ENCODE measurements at places on chromosomes 1 and 21.

DNA sequence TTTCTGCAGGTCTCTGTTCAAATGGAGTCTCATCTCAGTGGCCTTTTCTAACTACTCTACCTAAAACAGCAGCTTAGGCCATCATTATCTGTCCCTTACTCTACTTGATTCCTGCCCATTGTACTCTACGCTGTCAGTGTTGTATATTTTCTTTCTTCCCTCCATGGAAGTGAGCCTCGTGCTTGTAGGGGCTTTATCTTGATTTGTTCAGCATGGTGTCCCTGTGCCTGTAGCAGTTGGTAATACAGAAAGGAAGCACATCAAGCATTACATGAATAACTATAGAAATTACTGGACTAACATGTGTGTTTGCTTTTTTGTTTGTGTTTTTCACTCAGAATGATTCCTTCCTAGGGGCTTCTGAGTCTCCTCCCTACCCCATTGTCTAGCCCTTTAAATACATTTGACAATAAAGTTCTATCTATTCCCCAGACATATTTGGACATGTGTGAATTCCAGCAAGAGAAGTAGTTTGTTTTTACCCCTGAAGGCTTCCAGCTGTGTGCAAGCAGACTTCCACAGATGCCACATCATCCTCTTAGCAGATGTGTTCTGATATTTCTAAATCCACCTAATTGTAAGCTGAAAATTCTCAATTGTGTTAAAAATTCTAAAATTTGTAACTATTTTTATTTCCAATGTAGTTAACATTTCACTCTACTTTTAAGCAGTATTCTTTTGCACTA, 40.3 kb downstream of the PRMT2 start:
- no peak for DNase-seq

DNA sequence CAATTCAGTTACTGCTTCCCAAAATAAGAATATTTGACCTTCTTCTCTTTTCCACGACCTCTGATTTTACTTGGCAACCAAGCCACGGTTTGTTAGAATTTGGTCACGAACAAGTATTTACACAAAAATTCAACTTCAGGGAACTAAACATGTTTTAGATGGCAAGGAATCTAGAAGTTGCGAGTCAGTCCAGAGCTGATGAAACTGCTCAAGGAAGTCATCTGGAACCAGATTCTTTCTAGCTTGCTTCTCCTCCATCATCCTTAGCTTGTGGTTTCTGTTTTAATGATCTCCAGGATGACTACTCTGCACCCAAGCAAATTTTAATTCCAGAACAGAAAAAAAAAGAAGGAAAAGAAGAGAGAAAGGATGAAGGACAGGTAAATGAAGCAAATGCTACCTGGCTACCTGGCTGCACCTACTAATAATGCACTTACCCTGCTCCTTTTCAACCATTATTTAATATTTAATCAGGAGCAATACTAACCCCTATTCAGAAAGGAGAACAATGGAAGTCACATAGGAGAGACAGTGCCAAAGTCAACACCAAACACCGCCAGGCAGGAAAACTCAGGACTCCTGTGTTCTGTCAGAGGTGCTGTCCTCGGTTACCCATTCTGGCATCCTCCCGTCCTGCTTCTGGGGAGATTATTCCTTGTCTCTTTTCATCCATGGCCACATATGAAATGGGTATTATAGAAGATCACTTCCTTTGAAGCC, 54.2 kb upstream of the RGS7 start:
- DNase-seq = no peak

DNA sequence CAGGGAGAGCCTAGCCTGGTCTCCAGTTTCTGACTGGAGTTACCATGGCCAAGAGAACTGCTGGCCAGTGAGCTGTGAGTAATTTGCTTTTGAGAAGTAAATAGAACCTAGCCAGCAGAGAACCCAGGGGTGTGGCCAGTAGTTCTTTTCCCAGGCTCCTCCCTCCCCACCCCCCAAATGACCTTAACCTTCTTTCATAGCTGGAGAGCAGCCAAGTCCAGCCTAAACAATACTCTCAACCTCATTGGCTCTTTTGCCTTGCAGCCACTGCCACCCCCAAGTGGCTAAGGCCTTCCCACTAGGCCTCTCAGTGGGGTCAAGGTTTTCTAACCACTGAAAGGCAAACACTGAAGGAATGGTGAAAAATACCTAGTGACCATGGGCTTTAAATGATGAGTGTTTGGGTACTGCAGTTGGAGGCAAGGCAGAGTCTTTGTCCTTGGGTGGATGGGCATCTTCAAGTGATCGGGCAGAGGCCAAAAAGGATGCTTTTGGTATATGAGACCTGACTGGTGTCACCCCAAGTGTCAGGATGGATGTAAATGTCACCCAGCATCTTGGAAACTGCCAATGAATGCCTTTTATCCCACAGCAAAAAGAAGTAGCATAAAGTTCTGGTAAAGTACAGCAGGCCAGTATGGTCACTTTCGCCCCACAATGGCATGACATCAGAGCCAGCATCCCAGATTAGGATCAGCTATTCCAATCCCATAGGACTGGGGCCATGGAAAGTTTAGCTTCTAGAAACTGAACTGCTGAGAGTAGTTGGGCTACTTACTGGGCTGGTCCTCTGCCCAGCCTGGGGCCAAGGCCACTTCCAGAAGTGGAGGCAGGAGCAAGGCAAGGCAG, 3.5 kb upstream of the PIGV start:
- DNase-seq = no peak

- DNase-seq = no peak
These were observed 5.1 kb upstream of the FOXJ3 start for GRCh38 chr1:42340093-42340492.

- no peak for DNase-seq
These were observed 5.5 kb downstream of the KLF18 start for GRCh38 chr1:44135886-44136285.

DNA sequence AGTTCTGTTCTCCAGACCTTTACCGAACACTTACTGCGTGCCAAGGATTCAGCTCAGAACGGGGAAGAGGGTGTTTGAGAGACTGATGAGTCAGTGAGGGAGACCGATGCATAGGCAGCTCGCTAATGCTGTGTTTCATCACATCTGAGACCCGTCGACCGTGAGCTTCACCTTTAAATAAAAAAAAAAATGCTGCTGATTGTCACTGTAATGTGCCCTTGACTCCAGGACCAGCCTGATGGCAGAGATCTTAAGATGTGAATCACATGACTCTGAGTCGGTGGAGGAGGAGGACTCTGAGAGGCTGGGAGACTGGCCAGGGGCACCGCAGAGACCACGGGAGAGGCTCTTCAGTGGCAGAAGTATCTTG, 28.8 kb downstream of the SPSB1 start:
- no peak for DNase-seq

DNA sequence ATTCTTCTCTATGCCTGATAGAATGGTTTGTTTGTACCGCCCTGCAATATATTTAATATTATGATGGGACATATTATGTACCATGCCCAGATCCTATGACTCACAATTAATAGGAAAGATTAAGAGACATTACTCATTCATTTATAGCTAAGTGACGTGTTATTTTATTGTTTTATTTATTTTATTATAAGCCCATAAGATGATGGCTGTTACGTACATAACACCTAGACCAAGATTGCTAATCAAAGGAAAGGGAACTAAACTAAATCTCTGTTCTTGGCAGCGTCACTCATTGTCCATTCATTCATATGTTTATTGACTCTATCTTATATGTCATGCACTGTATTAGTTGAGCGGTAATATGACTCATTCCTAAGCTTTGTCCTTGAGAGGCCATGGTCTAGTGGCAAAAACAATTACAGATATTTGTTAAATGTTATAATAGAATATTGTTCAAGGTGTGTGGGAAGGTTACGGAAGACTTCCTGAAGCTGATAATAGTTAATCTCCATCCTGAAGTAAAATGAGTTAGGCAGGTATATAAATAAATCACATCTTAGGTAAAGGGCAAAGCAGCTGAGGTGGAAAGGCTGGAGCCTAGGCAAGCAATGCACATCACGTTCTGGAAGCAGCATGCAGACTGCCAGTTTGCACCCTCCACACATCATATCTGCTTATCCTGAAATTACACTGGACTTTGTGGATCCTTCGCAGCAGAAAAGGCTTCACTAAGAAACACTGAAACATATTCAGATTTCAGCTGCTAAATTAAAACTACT, 16.6 kb upstream of the CD55 start:
- no peak for DNase-seq
